NCI-H1105 (cell line): ENCODE measurements at places on chromosomes 16 and 17.

- peak; percentile 24 for DNase-seq
Observed at GRCh38 chr17:66673668-66674276, 161.1 kb upstream of the CACNG5 start.

DNA sequence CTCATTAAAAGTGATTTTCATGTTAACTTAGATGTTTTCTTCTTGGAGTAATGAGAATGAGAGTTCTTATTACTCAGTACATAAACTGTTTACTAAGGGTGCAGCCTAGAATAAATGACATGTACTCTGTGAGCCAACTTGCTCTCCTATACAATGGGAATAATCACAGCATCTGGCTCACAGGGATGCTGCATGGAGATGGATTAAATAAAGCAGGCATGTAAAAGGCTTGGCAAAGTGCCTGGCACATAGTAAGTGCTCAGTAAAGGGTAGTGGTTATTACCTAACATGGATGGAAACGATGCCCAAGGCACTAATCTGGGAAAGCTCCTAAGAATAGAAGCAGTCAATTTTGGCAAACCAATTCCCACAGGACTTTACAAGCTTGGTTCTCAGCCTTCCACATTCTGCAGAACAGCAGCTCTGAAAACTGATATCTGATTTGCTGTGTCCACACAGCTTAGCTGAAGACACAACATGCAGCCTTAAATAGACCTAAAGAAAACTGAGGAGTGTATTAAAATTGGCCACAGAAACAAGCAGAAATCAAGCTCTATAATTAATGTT, 176.1 kb downstream of the ABCC12 start:
- DNase-seq: no peak

- DNase-seq: no peak
Observed at GRCh38 chr16:50267151-50267631, 840 bp downstream of the ADCY7 start.

DNA sequence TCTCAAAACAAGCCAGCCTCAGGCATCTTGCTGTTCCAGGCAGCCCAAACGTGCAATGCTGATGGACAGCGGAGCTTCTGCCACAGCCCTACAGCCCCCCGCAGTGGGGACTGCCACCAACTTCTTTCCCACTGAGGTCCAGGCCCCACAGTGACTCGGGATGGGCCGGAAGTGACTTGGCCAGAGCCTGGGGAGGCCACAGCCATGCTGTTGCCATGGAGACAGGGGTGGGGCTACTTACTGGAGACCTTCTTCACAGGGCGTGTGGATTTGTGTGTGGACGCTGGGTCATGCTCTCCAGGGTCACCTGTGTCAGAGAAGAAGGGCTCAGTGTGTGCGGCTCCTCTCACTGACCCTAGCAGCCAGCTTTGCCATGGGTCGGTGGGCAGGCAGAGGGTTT, 15.0 kb downstream of the TRIM25 start:
- DNase-seq: no peak

- DNase-seq: no peak
Observed at GRCh38 chr17:7443499-7444485, 1.1 kb upstream of the CHRNB1 start.

- DNase-seq: no peak
Observed at GRCh38 chr17:9862220-9862619, 36.5 kb downstream of the GLP2R start.

DNA sequence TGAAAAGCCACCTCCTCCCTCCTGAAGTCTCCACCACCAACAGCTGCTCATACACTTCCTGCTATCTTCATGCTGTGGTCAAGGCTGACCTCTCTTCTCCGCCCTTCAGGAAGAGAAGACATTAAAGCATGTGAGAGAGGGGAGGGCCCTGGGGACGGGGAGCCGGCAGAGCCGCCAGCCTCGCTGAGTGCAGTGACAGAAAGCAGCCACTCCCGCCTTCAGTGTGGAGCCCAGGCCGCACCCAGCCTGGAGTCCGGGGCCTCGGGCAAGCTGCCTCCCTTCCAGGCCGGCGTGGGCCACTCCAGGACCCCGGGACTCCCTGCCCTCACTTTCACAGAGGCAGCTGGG, 94.7 kb upstream of the TNRC6C start:
- DNase-seq: no peak

DNA sequence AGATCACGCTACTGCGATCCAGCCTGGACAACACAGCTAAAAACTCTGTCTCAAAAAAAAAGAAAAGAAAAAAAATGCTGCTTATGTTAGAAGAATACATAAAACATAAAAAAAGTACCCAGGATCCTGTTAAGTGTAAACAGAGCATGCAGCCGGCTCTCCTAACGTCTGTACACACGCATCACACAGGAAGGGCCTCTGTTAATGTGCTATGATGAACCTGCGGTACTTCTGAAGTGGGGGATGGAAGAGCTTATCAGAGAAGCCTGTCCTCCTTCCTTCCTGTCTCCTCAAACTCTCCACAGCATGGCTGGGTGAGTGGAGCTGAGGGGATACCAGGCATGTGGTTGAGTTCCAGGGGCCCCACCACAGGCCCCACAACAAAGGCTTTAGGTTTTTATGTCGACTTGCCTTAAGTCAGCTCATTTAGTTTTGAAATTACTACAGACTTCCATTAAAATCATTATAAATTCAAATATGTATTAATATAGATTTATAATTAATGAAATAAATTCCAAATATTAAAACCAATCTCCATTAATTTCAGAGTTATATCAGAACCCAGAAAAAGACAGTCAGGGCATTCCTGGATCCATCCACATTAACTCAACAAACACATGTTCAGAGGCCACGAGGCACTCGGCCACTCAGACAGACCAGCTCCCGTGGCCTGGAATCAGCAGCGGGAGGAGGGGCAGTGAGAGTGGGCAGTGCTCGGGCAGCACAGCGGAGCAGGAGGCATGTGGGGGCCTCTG, 11.7 kb downstream of the CCDC57 start:
- DNase-seq: no peak

DNA sequence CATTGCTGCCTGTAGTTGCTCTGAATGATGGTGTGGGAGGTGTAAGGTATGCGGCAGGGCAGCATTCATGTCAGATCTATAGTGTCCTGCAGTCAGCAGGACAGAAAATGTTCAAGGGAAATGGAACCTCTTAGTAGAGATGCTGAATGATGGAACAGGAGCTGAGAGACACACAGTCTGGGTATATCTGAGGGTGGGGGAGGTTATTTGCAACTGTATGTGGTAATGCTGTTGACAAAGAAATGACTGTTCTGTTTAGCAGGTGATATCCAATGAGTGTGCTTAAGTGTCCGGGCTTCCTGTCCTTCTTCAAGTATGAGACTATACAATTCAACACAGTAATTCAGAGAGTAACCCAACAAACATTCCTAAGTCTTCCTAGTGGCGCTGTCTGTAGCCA, 46.6 kb downstream of the STH start:
- DNase-seq: no peak

DNA sequence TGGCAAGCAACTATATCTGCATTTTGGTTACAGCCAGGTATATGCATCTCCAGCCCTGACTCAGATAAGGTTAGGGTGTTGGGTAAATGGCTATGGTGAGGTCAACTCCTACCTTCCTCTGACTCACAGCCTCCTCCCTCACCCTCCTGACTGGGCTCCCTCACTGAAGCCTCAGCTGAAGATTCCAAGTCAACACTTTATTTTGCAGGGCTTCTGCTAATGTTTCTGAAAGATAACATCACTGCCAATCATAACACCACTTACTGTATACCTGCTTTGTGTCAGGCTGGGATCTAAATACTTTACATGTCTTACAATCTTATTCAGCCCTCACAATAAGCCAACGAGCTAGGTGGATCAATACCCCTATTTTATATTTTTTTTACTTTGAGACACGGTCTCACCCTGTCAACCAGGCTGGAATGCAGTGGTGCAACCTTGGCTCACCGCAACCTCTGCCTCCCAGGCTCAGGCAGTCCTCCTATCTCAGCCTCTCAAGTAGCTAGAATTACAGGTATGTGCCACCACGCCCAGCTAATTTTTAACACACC, 47.8 kb upstream of the GCSH start:
- no peak for DNase-seq

- no peak for DNase-seq
Observed at GRCh38 chr16:87255866-87256265, 61.3 kb downstream of the C16orf95 start.

GRCh38 chr16:52825892-52826291, 226.8 kb downstream of the CHD9NB start:
- peak; percentile 95 for DNase-seq

DNA sequence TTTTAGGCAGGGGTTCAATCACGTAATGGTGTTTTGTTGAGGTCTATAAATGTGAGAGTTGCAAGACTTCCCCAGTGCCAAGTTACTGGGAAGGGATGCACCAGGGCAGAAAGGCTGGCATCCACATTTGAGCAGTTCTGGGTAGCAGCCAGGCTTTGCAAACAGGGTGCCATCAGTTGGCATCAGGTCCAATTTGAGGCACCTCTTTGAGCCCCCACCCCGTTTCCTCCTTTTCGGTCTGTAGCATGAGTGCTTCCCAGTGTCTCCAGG, 142.6 kb upstream of the CACNG5 start:
- DNase-seq: no peak

DNA sequence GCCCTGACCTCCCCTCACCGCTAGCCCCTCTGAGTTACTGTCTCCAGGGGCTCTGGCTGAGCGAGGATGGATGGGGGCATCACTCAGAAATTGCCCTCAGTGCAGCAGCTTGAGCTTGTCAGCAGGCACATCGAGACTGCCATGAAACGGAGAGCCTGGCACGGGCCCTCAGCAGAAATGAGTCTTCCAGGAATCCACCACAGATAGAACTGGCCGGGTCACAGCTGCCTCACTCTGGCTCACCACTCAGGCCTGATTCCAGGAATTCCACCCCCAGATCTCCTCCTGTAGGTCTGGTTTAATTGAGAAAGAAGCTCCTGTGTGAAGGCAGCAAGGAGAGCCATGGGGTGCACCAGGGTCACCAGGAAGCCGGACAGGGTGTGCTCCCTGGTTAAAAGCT, 85.5 kb downstream of the GSG1L start:
- DNase-seq: no peak

DNA sequence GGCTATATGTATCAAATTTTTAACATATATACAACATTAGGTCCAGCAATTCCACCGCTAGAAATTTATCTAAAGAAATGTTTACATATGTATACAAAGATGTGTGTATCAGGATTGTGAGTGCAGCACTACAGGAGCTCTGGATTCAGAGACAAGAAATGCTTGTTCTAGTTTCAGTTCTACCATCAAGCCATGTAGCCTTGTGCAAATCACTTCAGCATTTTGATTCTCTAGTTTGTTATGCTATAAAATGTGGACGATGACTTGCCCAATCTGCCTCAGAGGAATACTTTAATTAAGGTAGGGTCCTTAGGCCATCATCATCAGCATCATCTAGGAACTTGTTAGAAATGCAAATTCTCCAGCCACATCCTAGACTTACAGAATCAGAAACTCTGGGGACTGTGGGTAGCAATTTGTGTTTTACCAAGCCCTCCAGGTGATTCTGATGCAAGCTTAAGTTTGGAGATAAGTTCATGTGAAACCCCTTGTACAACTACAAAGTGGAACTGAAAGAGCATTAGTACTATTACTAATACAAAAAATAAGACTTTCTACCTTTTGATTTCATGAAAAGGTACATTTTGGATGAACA, 131.2 kb upstream of the CORO6 start:
- DNase-seq: no peak

GRCh38 chr16:64730261-64730660, 391.6 kb downstream of the CDH11 start:
- no peak for DNase-seq

GRCh38 chr17:6110088-6110487, 39.9 kb downstream of the WSCD1 start:
- DNase-seq: no peak

DNA sequence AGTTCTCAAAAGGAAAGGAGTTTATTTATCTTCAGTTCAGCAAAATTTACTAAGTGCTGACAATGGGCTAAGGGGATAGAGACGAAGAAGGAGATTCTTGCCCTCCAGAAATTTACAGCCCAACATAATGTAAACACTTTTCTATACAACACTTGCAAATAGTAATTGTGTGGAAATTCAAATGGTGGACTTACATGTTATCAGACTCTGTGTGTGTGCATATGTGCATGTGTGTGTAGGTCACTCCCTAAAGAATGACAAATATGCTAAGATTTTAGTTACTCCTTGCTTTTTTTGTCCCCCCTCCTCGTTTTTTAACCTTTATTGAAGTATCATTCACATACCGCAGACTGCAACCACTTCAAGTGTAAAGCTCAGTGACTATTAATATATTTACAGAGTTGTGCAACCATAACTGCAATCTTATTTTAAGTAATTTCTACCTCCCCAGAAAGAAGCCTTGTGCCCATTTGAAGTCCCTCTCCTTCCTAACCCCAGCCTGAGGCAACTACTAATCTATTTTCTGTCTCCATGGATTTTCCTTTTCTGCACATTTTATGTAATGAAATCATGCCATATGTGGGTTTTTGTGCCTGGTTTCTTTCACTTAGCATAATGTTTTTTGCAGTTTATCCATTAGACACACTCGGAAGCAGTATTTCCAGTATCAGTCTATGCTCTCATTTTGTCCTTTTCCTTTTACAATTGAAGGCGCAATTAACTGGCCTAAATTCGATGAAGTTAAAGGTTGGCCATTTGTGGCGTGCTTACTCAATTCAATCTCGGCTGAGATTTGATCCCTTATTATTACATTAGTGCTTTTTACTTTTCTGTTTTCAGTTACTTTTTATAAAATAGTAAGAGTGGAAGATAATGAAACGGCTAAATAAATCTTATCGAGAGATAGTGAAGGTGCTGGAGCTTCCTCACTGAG, 318.4 kb downstream of the HAPSTR1 start:
- DNase-seq: no peak

DNA sequence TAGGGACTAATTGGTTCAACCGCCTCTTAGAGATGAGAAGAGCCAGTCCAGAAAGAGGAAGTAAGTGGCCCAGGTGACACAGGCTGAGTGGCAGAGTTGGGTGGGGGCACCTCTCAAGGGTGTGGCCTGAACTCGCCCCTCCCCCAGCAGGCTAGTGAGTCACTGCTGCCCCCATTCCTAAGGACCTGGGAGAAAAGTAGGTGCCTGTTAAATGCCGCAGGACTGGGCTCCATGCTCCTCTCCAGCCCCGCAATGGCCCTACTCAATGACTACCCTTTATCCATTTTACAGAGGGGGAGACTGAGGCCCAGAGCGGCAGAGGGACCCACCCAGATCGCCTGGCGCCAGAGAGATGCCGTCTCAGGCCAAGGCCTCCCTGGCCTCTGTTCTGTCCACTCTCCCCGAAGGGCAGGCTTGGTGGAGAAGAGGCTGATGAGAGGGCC, 8.1 kb downstream of the TMEM235 start:
- DNase-seq: no peak

GRCh38 chr16:86466696-86467406, 43.5 kb upstream of the FOXF1 start:
- no peak for DNase-seq

GRCh38 chr16:81625544-81626153, 153.4 kb upstream of the PLCG2 start:
- no peak for DNase-seq

DNA sequence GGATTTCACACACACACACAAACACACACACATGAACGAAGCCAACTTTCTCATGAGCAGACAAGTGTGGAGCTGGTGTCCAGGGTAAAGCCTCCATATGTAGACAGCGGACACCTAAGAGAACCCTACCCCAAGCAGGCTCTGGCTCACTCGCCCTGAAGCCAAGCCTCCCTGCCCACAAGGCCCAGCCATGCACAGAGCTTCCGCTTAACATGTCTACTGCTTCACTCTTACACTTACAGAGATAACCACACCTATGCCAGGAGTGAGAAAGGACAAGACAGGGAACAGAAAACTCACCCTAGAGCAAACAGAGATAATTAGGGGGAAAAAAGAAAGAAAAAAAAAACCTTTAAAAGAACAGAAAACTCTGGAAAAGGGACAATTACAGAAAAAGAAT, 67.5 kb downstream of the CYTH1 start:
- DNase-seq: no peak
